Cardiac muscle cell (in vitro differentiated cells and primary cell): ENCODE measurements at places on chromosomes 11 and 22. TPM values are rescaled to one million over a fixed set of nuclear protein-coding genes. Genes with fewer than 3 reads are reported as not detected.

MMP1 gene
- polyA plus RNA-seq: 0.94 TPM in 1 of 2 replicates, not detected in the other

GGTLC2 gene
- polyA plus RNA-seq: not detected in 2 replicates

AQP11 gene
- 2.7 and 5.1 TPM in 2 replicates for polyA plus RNA-seq

PSMA1 gene
- 355 and 403 TPM in 2 replicates for polyA plus RNA-seq

SYT12 gene
- polyA plus RNA-seq: 0.62 TPM in 1 of 2 replicates, not detected in the other

- peak; percentile 41 for DNase-seq
Measured at GRCh38 chr11:17013548-17014320, 480 bp downstream of the PLEKHA7 start.

GRCh38 chr11:69000831-69001242 lies 12.2 kb downstream of the MRGPRF start:
- no peak for DNase-seq

DNA sequence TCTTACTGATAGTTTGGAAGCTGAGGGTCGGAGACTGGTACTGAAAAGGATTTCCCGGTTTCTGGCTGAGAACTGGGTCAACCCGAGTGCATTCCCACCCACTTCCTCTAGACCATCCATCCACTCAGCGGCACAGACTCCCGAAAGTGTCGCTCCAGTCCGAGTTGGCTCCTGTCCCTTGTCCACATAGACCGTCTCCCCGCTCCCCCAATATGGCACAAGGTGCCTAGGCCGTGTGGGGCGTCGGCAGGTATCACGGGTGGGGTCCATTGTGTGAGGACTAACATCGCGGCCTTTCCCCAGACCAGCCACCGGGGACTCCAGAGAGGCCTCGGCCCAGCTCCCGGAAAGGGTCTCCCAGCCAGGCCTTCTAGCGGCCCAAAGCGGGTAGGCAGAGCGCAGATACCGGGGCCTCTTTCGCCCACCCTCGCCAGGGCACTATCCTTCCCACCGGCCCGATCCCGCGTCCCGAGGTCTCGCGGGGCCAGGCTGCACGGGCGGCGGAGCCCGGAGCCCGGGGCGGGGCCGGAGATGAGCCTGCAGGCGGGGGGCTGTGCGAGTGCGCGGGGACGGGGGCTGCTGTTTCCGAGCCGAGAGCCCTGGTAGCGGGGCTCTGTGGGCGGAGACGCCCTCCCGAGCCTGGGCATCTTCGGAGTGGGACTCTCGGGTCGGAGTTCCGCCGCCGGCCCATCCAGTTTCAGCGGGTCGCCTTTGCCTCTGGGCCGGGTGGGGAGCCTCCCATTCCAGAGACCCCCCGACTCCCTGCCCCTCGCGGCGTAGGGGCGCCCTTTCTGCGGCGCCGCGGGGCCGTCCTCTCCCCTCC lies 21.1 kb downstream of the SERPINH1 start:
- DNase-seq: peak; percentile 86

DNA sequence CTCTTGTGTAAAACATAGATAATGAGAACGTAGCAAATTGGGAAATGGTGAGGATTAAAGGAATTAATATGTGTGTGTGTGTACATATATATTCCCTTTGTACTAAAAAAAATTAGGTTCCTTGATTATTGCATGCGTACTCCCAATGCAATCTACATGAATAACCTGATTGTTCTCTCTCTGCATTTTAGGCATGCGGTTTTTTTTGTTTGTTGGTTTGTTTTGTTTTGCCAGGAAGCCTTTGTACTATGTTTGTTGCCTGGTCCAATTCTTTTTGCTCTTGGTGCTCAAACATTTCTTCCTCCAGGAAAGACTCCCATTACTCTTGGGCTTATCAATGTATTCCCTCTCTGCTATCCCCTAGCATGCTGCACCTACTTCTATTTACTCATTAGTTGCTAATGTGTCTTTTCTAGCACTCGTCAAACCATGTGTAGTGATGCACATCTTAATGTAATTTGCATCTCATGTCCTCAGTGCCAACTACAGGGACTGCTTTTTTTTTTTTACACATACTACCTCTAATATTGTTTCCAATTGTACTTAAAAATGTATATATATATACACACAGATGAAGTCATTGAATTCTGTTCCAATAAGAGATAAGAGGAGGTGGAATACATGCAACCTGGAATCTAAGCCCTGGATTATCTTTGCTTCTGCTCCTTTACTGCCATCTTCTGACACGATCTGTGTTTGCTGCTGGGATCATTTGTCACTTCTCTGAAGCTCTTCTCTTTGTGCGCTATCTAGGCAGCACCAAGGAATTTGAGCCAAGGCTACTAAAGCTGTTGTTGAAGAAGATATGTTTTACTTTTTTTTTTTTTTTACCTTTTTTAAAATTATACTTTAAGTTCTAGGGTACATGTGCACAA lies 197.2 kb upstream of the ANO3 start:
- peak; percentile 18 for DNase-seq

GRCh38 chr11:128576555-128576954 lies 10.8 kb downstream of the ETS1 start:
- DNase-seq: no peak

DNA sequence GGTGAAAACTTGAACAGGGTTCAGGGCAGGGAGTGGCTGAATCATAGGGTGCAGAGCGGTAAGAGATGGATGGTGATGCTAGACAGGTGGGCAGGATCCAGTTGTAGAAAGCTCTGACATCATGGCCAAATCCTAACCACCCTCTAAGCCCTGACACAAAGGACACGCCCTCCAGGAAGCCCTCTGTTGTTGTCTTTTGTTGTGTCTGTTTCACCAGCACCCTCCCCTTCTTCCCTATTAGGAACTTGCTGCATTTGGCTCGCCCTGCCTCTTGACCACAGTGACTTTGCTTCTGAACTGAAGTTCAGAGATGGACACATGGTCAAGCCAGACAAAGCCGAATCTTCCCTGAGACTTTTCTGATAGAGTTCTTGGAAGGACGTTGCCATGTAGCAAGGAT lies 14.2 kb upstream of the APOL6 start:
- DNase-seq: no peak
